ENCODE measurements at places on chromosomes 12 and 14.

DNA sequence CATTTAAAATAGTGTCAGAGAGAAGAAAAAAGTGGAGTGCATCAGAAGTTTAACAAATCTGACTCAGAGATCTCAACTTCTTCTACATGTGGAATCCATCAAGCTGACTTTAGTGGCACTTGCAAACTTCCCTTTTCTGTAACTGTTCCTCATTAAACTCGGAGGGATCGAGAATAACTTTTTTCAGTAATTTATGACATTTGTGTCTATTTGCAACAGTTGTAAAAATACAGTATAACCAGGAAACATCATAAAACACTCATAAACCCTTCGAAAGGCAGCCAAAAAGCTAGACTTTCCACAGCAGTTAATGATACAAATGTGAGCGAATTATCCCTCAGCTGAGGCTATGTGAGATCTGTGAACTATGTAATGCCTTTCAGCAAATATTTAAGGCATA is 1936.8 kb upstream of the SEL1L start:
- no peak for DNase-seq

GRCh38 chr12:108589840-108590229 is 8.0 kb downstream of the TMEM119 start:
- DNase-seq, result no peak

DNA sequence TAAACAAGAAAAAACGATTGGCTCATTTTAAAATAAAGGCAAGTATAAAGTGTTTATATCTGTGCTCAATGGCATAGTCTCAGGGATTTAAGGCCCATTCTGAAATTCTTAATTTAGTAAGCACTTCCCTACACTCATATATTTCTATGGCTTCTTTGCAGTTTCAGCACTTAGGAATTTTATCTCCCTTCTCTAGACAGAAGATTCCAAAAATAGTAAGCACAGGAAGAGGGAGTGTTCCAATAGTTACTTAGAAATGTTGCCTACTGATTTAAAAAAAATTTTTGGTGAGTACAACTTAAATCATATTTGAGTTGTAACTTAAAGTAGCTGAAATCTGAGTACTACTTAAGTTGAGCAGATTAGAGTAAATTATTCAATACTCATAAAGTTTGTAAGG is 19.8 kb downstream of the INSM2 start:
- DNase-seq, result no peak

DNA sequence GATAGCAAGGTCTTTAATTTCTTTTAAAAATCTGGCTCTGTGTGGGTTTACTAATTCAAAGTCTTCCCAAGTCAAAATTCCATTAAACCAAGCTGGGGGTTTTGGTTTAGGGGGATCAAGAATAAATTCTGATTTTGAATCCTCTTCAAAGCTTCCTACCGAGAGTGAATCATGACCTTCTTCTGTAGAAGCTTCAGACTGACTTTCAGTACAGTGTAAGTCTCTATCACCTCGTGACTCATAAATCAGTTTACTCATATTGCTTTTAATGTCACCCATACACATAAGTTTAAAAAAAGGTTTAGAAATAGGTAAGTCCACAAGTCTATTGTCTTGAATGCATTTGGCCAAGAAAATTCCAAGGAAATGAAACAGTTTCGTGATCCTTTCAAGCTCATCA is 80.6 kb upstream of the STRN3 start:
- no peak for DNase-seq

GRCh38 chr14:101591582-101591981 is 30.3 kb downstream of the DIO3 start:
- no peak for DNase-seq

DNA sequence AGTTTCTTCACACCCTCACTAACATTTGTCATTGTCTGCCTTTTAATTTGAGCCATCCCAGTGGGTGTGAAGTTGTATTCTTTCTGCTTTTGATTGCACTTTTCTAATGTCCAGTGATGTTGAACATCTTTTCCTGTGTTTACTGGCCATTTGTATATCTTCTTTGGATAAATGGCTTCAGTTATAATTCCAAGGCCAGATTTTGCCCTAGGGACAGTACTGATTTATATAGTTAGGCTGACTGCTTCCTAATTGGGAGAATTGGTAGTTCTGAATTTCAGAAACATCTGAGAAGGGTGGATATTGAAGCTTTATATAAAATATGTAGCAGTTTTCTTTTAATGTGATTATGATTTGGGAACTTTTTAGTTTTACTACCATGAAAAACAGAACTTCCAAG is 97.4 kb downstream of the BORCS5 start:
- no peak for DNase-seq

GRCh38 chr12:5633106-5633505 is 201.2 kb downstream of the NTF3 start:
- DNase-seq, result no peak

GRCh38 chr12:18549598-18549997 is 188.2 kb downstream of the PLCZ1 start:
- no peak for DNase-seq

GRCh38 chr12:49843411-49843810 is 505 bp upstream of the BCDIN3D start:
- DNase-seq, result no peak

DNA sequence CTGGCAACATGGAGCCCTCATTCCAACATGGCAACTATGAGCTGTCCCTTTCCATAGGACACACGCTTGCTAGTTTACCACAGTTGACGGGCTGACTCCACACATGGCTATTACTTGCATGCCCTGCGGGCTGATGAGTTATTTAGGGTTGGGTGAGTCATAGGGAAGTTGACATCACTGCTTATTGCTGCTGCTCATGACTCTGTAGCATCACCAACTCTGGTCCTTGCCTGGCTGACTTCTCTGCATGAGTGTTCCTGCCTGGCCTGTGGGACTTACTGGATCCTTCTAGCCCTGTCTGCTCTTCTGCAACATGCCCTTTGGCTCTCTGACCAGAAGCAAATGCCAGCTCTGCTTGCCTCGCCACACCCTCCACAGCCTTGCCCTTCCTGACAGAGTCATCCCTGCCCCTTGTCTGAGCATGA is 199.5 kb downstream of the ANO6 start:
- DNase-seq, result no peak

- no peak for DNase-seq
Measured at GRCh38 chr14:100824091-100824551, 1.8 kb upstream of the MEG3 start.

DNA sequence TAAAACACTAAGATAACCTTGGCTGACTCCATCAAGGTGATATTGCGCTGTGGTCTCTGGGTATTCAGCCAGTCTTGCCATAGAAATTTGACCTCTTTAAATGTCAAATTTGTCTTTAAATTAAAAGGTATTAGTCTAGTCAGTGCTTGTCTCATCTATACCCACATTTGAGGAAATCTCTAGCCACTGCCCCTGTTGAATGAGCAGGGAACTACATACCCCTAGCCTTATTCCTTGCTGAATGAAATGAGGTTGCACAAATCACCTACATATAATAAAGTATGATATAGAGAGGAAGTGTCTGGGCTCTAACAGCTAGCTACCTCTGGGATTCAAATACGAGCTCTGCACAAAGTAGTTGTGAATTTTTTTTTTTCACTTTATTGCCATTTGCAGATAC is 256.8 kb downstream of the C12orf50 start:
- no peak for DNase-seq

- no peak for DNase-seq
Measured at GRCh38 chr14:37195327-37195726, 2.4 kb upstream of the MIPOL1 start.

DNA sequence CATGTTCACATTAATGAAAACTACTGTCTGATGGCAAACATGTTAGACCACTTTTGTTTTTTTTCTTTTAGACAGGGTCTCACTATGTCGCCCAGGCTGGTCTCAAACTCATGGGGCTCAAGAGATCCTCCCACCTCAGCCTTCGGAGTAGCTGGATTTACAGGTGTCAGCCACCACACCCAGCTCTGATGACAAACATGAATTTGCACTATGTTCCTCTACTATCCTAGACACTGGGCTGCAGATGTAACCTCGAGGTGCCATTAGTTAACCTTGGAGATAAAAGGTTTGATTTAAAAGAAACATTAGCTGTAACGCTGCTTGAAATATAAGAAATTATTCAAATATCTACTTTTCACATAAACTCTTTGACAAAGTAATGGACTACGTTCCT is 8.1 kb downstream of the VPS37B start:
- no peak for DNase-seq

GRCh38 chr12:22046968-22047390 is 961 bp downstream of the CMAS start:
- DNase-seq, result no peak

DNA sequence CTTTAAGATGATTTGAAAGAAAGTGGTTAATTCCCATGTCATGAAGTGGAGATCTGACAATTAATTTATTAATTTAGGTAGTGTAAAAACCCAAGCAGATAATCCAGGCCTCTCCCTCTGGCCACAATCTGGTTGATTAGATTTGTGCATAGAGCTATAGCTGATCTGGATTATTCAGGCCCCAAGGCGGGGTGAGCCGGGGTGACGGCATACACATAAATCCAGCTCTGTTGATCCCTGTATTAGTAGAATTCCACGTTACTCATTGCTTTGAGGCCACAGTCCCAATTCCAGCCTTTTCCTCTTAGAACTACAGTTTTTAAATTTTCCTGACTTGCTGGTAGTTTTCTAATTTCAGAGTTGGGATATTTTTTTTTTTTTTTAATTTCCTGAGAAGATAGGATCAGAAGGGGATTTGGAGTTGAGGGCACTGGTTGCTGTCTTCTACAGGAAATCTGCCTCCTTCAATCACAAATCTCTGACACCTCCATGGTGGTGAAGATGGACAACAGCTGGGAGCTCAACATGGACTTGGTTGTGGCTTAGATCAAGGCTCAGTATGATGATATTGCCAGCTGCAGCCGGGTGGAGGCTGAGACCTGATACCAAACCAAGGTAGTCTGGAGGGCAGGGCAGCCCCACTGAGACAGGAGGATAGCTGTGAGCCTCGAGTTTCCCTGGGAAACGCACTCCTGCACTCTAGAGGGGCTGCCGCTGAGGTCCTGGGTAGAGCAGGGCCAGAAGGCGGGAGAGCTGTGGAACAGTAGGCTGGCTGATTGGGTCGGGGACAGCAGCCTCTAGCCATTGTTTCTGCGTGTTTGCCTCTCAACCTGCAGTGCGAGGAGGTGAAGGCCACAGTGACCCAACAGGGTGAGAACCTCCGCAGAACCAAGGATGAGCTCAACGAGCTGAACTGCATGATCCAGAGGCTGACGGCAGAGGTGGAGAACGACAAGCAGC is 19.4 kb downstream of the KRT85 start:
- DNase-seq, result no peak

- no peak for DNase-seq
Measured at GRCh38 chr12:10393291-10393690, 3.5 kb upstream of the KLRK1 start.

DNA sequence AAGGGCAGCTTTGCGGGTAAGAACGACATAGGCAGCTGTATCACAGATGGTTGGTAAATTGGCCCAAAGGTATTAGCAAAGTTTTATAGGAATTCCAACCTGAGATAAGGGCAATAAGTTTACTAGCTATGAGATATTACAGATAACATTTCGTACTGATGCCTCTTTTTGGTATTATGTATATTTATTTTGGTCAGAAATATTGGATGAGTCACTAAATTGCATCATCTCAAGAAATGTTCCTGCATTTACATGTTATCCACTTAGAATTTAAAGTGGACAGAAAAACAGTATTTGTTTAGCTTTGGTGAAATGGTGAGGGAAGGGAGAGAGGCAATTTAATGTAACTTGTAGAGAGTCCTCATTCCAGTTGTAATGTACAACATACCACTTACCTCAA is 65.1 kb upstream of the PZP start:
- DNase-seq, result no peak

- peak; percentile 28 for DNase-seq
Measured at GRCh38 chr12:26939192-26939832, 1.0 kb downstream of the FGFR1OP2 start.

DNA sequence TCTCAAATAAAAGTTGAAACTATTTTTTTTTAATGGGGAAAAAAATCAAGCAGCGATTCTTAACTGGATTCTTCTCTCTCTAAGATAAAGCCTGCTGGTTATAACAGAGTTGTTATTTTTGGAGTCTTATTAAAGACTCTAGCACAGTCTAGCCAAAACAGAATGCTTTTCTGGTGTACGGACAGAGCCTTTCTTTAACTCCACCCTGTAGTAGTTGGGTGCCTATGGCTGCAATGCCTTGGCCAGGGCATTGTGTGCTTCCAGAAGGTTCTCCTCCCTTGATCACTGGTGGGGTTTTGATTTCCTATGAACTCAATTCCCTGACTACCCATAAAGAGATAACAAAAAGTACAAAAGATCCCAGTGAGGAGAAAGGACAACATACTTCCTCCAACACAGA is 35.7 kb upstream of the TC2N start:
- no peak for DNase-seq

GRCh38 chr12:96206936-96207662 is 12.9 kb downstream of the ELK3 start:
- DNase-seq, result no peak

DNA sequence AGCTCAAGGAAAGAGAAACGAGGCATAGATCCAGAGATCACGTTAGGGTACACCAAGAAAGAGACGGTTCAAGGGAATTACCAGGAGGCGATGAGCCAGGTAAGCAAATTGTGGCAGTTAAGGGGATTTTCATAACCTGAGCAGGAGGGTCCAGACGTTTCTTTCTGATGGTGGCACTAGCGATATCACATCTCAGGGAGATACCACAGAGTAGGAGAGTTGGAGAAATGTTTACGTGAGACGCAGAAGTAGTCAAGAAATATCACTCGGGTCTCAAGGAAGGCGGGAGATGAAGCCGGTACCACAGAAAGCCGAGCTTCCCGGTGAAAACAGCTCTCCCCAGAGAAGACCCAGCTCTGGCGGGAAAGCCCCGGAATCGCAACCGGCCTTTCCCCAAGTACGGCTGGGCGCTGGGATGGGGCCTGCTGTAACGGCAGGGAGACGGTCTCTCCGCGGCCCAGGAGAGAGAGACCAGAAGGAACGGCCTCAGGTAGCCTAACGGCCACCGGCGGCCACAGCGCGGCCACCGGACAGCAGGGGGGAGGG is 485 bp downstream of the SENP1 start:
- DNase-seq, result peak; percentile 70

- DNase-seq, result no peak
Measured at GRCh38 chr14:61752626-61753025, 9.6 kb upstream of the SNAPC1 start.

DNA sequence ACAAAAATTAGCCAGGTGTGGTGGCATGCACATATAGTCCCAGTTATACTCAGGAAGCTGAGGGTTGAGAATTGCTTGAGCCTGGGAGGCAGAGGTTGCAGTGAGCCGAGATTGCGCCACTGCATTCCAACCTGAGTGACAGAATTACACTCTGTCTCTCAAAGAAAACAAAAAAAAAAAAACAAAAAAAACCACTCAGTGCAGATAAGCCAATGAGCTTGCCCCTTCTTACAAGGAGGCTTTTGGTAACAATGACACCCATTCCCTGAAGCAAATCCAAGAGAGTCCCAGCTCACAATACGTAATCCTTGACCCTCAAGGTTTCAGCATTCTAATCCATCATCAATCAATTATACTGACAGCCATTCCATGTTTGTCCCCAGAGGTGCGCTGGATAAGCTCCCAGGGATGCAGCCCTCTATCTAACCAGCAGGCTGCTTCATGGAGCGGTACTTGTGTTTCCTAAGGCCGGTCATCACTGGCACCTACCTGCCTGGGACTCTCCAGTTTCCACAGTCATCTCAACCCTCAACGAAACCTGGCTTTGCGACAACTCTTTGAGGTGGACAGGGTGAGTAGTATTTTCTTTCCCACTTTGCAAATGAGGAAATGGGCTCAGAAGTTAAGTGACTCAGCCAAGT is 12.4 kb downstream of the GCN1 start:
- DNase-seq, result no peak

- DNase-seq, result no peak
Measured at GRCh38 chr14:99247101-99247729, 24.8 kb downstream of the BCL11B start.

- DNase-seq, result no peak
Measured at GRCh38 chr12:127054531-127054930, 1212.4 kb upstream of the TMEM132C start.
